ENCODE measurements at places on chromosomes 3 and 15.

- no peak for DNase-seq
Measured at GRCh38 chr3:27326202-27326601, 43.0 kb downstream of the NEK10 start.

- DNase-seq = no peak
Measured at GRCh38 chr3:136712941-136713340, 39.2 kb downstream of the STAG1 start.

DNA sequence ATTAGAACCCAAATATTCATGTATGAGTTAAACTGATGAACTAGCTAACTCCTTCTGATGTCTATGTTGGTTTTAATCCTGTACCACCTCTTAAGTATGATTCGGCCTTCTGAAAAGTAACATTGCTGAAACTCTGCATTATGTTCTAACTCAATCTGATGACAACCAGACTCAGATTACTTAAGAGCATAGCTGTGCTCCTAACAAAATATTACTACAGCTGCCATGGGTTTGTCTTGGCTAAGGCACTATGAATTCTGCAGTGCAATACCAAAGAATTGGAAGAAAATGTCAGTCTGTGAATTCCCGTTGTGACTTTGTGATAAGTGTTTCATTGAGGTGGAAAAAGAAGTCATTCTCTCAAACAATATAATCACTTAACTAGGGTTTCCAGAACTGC lies 224.4 kb downstream of the ZMAT3 start:
- DNase-seq = no peak

GRCh38 chr3:152205097-152205593 lies 63.6 kb upstream of the MBNL1 start:
- DNase-seq = no peak

- DNase-seq = no peak
Measured at GRCh38 chr3:129628169-129628522, 21.7 kb upstream of the PLXND1 start.

DNA sequence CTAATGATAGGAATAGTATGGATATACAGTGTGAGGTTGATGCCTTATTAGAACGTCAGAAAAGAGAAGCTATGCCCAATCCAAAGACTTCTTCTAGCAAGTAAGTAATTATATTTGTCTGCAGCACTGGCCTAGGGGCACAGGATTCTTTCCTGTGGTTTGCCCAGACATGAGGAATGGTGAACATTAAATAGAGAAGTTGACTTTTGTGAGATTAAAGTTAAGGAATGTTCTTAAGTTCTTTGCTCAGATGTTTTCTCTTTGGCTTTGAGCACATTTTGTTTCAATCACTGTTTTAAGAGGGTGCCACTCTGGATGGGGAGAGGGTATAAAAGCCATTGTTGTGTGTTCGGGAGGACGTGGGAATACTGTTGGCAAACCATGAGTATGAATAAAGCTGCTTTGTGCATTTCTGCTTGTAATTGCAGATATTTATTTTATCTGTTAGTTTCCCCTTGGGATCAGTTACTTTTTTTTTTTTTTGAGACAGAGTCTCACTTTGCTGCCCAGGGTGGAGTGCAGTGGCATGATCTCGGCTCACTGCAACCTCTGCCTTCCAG lies 8.3 kb downstream of the KIF23 start:
- no peak for DNase-seq

DNA sequence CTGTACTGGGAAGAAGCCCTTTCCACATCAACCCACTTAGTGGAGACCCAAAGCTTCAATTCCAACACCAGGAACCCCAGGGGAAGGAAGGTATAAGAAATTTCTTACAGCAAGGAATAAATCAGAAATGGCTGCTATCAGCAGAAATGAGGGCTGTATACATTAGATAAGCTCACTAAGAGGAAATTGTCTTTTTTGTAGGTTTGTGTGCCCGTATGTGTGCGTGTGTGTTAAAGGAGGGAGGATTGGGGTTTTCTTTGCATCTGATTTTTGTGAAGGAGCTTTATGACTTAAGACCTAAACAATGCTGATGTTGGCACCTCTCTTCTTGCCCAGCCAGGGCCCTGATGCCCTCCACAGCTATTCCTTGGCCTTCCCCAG lies 18.6 kb downstream of the ARRDC4 start:
- no peak for DNase-seq

DNA sequence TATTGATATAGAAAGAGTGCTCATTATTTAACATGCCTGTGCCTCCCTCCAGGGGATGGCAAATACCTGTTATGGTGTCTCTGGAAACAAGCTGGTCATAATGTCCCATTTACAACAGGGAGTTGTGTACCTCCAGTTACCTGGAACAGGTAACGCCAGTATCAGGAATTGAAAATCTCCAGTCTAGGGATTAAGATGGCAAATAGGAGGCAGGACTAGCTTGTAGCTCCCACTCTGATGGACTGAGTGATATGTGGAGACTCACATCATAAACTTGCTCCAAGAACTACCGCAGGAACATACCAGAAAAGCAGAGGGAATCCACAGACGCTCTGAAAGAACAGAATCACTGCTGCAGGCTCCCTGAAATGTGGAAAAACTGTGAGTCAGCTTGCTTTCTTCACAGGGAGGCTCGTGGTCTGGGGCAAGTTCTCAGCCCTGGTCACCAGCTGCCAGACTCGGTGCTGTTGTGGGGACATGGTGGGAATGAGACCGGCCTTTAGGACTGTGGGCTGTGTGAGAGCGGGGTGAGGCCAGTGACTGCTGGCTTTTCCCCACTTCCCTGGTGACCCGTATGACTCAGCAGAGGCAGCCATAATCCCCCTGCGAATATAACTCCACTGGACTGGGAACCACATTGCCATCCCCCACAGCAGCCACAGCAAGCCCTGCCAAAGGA lies 97.4 kb downstream of the KCNAB1 start:
- DNase-seq = no peak

DNA sequence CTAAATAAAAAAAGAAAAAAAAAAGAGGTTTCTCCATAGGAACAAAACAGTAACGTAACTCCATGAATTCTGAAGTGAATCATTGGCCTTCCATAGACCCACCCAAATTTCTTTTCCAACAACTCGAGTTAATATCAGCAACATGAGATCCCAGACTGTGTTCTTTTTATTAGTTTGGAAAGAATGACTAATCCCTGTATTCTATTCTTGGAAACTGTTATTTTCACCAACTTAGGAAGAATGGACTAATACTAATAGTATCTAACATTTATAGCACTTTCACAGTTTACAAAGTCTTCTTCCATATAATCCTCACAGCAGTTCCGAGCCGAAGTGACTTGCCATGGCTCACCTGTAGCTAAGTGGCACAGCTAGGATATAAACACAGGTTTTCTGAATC lies 72.7 kb upstream of the SLC4A7 start:
- DNase-seq = no peak

GRCh38 chr15:46177219-46177618 lies 542.4 kb downstream of the SQOR start:
- DNase-seq = no peak

- DNase-seq = no peak
Measured at GRCh38 chr3:143000528-143000927, 842 bp upstream of the U2SURP start.

DNA sequence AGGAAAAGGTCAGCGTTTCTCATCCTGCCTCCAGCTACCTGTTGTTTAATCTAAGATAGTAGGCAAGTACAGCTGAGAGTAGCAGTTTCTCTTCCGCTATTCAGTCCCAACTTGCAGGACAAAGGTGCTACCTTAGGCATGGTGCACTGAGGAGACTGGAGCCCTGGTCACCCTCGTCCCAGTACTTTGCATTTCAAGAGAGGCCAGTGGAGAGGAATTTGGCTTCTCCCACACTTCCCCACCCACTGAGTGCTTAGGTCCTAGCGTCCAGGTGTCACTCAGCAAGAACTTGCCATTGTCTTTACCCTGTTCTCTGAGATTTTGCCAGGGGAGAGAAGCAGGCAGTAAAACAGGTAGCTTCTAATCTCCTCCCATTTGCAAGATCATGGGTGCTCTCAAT lies 12.5 kb upstream of the RPN1 start:
- DNase-seq = no peak

DNA sequence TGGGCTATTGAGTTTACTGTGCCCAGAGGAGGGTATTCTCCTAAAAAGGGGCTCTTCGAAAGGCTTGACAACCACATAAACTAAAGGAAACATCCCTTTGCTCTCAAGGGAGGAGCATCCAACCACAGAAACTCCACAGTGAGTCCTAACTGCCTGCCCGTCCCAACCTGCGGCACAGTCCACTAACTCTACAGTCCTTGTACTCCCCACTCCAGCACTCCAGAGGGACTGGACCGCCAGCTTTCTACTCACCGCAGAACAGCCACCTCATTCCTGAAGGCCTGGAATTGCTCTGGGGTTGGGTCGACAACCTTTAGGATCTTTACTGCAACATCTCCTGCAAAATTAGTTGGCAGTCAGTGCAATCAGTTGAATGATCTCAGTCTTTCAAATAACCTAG lies 34.6 kb downstream of the MKRN2 start:
- DNase-seq = no peak

DNA sequence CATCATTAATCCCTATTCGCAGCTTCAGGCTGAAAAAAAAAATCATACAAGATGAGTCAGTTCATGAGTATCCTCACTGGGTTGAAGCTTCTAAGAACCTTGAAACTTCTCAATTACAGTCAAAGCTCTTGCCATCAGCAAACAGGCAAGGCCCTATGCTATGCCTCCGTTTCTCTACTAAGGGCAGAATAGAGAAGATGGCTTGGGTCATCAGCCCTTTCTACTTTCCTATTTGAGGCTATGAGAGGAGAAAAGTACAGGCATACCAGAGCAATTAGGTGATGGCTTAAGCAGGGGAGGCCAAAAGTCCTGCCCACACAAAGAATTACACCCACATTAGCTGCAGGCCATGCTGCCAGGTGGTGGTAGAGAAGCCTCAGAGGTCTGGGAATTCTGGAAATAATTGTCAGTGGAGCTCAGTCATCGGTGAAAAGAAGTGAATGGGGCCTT lies 89.0 kb downstream of the MRPL46 start:
- DNase-seq = no peak

Measured in aorta (tissue), 5 donors.